Liver (tissue), 10 donors: ENCODE measurements at places on chromosomes 3 and 15. TPM values are rescaled to one million over a fixed set of nuclear protein-coding genes. Genes with fewer than 3 reads are reported as not detected.
A peak's percentile ranks its signal among the peaks of the same experiment; 100 is the strongest.

DNA sequence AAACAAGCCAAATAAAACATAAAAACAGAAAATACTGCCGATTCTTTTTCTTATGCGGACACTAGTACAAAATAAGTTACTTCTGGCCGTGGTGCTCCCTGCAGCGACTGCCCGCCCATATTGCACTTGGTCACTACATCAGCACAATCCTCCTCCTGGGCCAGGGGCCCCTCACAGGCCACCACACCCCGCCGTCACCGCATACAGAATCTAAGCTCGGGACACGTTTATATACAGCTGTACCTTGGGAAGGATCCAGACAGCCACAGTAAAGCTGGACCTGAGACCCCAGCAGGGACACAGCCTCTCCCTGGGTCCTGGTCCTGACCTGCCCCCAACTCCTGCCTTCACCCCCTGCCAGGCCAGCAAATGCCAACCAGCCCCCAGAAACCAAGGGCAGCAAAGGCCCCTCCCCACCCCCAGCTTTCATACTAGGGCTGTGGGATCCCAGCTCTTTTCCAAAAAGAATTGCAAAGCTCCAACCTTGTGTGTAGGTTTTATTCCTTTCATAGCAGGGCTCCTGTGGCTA lies 12.9 kb upstream of the DNAJB8 start:
- no peak for DNase-seq

GRCh38 chr3:100271522-100271921 lies 10.7 kb downstream of the TBC1D23 start:
- no peak for DNase-seq

- DNase-seq, result no peak
These were observed 797 bp downstream of the MAP3K13 start for GRCh38 chr3:185363662-185364203.

Gene ATP13A4
- 2.7 TPM for total RNA-seq

Gene TUSC7
- total RNA-seq, result not detected

DNA sequence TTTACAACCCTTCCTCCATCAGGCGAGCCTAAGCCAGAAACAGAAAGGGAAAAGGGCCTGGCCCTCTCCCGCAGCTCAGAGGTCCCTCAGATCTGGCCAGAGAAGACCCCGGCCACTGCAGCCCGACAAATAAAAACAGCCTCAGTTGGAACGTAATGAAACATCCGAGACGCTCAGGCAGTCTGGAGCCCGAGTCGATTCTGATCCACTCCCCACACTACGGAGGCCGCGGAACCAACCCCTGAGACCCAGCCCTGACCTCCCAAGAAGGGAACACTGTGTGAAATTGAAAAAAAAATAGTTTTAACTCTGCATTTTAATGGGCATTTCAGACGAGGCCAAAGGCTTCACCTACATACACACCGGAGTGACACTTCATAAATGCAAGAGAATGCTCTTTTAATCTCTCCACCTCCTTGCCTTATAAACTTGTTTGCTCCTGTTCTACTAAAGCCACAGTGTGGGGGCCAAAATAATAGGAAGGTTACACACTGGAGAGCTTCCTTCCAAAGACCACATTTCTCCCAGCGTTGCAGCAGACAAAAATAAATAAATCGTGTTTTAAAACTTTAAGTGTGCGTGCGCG lies 3.7 kb downstream of the MEIS2 start:
- DNase-seq, result no peak

- no peak for DNase-seq
These were observed at the start of gene FGF12 for GRCh38 chr3:192727032-192727847. Gene FGF12, minus strand, starts transcription at chr3:192727541.

DNA sequence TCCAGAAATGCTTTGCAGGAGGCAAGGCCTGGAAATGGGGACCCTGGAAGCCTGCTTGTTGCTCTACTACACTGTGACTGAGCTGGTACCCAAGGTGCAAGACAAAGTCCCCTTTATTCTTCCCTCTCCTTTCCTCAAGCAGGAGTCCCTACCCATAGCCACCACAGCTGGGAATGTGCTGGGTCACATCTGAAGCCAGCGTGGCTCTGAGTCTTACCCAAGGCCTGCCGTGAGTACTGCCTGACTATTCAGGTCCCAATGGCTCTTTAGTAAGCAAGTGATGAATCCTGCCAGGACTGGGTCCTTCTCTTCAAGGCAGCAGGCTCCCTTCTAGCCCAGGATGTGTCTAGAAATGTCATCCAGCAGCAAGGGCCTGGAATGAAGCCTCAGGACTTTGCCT lies 9.6 kb upstream of the RAD51 start:
- no peak for DNase-seq

DNA sequence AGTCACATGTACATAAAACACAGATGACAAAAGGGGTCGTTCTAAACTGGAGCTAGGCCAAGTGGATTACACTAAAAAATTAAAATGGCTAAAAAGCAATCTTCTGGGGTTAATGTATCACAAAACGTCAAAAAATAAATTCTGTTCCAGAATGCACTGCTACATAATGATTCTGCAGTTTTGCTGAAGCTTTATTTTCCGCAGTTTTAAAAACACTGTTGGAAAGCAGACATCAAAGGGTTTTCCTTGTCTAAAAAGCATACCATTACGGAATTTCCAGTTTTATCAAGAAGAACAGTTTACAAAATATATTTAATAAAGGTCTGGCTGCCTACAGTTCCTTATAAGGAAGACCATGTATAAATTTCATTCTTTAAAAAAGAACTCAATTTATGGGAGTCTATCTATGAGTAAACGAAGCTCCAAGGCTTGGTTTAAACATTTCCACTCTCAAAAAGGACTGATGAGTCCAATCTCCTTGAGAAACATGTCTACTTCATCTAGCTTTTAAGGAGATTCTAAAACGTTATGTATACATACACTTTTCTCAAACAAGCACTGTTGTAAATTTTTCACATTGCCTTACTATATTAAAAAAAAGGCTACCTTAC lies 1.3 kb downstream of the DMXL2 start:
- no peak for DNase-seq

GRCh38 chr15:78761020-78761419 lies 50.2 kb downstream of the ADAMTS7 start:
- no peak for DNase-seq

DNA sequence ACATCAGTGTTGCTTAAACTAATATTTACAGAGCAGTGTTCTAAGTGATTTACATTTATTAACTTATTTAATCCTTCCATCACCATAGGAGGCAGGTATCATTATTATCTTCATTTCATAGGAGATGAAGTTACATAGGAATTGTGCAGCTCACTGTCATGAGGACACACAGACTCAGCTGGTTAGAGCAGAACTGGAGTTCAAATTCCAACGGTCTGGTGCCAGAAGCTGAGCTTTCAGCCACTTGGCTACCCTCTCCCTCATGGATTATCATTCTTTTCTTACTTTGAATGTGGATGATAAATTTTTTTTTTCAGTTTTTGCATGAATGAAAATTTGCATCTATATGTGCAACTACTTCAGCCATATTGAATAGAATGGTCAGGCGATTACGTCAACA lies 86.0 kb upstream of the LRIG1 start:
- DNase-seq, result no peak

DNA sequence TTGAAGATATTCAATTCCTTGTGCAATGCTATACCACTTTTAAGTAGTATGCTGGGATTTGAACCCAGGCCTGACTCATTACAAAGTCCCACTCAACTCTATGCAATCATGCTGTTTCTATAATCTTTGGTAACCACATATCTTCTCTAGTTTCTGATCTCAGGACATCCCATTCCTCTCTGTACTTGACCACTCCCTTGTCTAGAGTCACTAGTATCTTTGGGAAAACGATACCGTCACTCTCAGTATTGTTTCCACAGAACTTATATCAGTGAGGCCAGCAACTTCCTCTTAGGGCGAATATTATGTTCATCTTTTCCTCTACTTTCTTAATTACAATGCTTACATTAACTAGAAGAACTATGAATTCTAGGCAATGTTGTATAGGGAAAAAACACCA lies 137.3 kb upstream of the TSPAN3 start:
- DNase-seq, result no peak

DNA sequence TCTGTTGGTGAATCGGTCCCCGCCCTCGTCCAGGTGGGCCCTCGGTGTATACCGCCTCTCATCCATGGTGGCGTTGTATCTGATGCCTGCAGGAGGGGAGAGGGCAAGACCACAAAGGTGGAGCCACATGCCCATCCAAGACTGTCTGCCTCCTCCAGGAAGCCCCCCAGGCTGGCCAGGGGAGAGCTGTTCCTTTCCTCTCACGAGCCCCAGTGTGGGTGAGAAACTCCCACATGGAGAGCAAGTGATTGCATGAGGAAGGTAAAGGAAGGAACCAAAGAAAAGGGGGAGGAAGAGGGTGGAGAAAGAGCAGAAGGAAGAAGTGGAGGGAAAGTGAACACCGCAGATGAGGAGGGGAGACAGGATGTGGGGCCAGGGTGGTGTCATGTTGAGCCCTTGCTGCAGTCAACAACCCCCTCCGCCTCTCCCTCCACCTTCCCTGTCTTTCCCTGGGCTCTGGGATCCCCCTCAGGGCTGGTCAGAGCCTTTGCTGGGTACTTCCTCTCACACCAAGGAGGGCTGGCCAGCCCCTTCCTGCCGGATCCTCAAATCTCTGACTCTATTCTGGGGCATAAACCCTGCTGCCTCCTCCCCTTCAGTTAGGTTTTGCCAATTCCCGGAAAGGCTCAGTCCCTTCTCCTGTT lies 49.3 kb downstream of the FEM1B start:
- DNase-seq, result no peak

Gene TRPM1
- not detected for total RNA-seq

DNA sequence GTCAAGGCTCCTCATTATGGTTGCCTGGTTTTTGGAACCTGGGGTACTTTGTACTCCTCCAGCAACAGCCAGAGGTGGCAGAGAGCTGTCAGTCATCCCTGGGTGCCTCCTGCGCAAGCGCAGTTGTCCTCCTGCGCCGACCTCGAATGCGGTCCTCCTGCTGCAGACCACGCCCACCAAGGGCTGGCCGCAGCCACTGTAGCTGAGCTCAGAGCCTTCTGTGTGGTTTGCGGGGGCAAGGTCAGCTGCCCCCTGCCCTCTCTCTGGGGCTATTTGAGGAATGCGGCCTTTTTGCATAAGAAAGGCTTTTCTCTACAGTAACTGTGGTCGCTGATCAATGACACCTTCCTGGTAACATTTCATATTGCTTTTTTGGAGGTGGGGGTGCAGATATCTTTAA lies 131.3 kb upstream of the SNRPN start:
- DNase-seq, result peak; percentile 44

DNA sequence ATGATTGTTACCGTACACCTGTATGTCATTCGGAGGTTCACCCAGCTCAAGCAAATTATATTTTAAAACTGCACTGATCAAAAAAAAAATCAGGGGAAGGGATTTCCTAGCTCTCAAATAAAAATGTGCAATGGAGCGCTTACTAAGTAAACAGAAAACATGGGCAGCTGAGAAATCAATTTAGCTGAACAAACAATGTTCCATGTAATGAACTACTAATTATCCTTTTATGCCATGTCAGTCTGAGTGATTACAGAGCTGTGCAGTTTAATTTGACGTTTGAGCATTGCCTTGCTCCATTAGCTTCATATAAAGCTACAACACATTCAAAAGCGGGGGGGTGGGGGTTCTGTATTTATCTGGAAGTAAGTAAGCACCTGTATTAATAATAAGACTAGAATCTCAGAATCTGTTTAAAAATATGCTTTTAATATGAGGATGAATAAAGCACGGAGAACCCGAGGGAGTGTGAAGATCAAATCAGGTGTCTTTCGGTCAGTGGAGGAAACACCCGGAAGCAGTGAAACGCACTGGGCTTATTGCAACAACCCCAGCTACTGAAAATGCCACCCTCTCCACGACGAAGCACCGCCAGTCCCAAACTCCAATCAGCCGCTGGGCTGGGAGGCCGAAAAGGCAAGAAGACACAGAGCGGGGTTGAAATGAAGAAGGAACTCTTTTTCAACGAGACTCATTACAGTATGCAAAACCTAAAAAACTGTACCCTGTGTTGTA lies 196.5 kb upstream of the ATP11B start:
- no peak for DNase-seq

DNA sequence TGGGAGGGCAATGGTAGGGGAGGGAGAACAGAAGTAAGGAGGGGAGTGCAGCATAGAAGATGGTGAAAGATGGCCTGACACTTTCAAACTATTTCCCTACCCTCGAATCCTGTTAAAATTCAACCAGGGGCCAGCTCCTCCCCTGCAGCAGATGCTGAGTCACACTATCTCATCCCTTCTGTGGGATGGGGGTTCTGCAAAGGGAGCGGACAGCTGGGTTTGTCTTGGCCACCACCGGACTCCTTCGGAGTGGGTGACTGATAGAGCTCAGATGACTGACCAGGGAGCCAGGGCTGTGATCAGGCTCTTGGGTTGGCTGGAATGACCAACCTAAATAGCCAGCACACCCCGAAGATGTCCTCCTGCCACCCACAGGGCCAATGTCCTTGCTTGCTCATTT lies 33.6 kb upstream of the TMCC1 start:
- no peak for DNase-seq

- no peak for DNase-seq
These were observed 79.6 kb downstream of the IGF2BP2 start for GRCh38 chr3:185744997-185745843.

DNA sequence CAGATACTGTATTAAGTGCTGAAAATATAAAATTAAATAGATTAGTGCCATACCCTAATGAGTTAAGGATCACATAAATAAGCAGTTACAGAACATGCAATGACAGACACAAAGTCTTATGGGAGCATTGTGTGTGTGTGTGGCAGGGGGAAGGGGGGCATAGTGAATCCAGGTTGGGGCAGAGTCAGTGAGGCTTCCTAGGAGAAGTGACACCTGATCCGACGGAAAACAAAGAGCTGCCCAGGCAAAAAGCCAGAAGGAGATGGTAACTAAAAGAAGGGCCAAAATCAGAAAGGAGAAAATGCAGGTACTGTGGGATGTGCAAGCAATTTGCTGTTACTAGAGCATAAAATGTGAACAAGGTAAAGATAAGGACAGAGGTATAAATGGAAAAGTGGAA lies 80.1 kb upstream of the CHRM5 start:
- no peak for DNase-seq

GRCh38 chr3:134857356-134857755 lies 62.3 kb downstream of the EPHB1 start:
- no peak for DNase-seq

GRCh38 chr15:79562403-79562815 lies 130.3 kb downstream of the MINAR1 start:
- DNase-seq, result no peak
